ENCODE measurements at places on chromosomes 7 and 10.

GRCh38 chr7:76403780-76404494, 5.6 kb downstream of the SSC4D start:
- DNase-seq = no peak

DNA sequence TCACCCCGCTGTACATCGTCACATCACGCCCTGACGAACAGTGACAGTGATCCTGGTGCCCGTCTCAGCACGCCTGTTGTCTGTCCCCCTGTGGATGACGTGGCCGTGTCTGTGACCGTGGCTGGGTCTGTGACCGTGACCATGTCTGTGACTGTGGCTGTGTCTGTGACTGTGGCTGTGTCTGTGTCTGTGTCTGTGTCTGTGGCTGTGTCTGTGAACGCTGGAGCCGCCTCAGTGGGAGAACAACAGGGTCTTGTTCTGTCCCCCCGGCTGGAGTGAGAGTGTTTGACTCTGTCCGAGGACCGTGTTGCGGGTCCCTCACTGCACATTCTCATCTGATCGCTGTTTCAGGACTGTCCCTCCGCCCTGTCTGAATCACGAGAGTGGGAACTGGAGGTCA, 202.2 kb downstream of the TCERG1L start:
- no peak for DNase-seq

DNA sequence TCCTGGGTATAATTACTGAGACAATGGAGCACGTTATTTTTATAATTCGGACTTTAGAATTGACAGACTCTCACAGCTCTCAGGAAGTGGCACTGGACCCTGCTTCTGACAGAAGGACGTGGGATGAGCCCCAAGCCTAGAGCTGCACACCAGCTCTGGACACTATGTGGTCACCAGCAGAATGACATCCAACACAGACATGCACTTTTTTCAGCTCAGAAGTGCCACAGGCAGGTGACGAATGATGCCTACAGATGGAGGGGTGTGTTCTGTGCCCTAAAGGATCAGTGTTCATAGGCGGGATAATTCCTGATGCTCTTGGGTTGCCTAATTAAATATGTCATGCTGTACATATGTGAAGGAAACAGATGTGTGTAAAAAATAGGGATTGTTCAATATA, 87.9 kb downstream of the VIPR2 start:
- no peak for DNase-seq

DNA sequence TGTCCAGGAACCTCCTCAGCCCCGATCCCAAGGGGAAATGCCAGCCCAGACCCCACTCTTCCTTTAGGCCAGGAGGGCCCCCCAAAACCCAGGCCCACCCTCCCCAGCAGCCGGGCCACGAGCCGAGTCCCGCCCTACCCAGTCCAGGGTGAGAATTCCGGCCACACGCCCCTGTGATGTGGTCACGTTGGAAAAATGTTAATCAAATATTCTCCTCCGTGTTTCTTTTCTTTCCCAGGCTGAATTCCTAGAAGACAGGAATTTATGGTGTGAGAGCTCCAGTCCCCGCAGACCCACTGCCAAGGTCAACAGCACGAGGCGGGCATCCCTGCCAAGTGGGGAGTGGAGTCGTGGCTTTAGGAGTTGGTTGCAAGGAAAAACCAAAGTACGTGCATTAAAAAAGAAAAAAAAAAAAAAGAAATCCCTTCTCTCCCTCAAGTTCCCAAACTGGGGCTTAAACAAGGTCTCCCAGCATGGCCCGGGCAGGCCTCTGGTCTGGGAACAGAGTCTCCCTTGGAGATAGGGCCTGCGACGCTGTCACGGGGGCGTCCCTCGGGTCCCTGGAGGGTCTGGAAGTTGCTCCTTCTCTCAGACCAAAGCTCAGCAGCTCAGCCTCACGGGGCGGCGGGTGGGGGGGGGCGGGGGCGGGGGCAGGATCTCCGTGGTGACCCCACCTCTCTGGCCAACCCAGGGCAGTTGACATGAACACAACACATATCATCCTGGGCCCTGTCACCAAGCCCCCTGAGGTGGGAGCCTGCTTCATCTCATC, 28.1 kb upstream of the ELN start:
- peak; percentile 77 for DNase-seq

DNA sequence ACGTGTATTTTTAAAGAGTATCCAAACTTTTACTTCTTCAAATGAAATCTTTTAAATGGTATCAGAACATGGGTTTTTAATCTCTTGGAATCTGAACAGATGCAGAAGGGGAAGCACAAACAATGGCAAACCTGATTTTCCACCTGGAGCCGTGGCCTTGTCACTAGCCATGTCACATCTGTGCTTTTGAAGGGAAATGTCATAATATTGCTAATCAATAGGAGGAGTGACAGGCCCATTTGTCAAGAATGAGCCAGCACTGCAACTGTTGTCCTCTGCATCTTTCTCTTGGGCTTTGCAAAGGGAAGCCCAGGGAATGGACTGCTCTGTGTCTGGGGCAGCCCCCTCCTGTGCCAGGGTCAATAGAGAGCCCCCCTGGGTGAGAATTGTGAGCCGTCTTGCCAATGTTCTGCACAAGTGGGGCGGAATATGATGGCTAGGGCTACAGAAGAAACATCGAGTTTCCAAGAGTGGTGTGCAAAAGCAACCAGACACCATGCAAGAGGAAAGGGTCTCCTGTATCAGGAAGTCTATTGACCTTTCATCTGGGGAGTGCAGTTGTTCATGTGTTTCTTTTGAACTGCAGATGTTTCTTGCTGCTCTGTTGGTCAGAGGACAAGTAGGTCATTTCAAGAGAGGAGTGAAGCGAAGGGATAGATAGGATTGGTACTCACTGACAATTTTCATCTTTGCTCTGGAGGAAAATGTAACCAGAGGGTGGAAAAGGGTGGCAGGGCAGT, 181.8 kb upstream of the NPVF start:
- no peak for DNase-seq

DNA sequence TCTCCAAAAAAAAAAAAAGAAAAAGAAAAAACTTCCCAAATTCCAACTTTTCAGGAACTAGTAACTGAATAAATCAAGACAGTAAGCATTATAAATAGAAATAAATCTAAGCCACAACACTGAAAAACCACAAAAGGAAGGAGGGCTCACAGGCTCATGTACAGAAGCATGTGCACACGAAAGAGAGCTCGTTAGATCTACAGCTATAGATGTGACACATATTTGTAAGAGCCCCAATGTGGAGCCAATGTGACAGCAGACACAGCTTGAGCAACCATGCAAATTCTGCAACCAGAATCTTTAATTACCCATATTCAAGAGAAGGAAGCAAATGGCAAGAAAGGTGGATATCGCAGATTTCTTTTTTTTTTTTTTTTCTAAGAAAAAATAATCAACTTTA, 94.7 kb downstream of the SORBS1 start:
- DNase-seq = no peak

- DNase-seq = no peak
Observed at GRCh38 chr10:95573964-95574604, 12.9 kb upstream of the SORBS1 start.

- DNase-seq = no peak
Observed at GRCh38 chr7:73858807-73859206, 2.2 kb upstream of the TMEM270 start.

DNA sequence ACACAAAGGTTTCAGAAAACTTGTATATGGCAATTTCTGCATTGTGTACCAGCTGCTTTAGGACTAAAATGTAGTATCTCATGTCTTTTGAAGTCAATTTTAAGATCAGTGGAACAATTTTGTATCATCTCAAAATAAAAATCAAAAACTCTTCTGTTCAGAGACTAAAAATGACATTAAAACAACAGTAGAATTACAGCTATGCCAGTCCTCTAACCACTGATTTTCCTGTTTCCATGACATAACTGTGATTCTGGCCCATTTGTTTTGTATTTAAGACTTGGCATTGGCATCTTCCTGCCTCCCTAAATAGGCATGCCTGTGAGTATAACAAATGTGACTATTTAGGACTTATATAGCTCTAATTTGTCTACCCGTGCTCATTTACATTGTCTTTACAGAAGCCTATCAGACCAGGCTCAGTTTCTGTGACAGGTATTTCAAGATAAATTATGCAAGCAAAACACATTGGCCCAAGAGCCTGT, 29.1 kb upstream of the VPS41 start:
- DNase-seq = no peak

- peak; percentile 75 for DNase-seq
Observed at GRCh38 chr7:28389504-28390395, 22.6 kb upstream of the CREB5 start.

- DNase-seq = peak; percentile 94
Observed at GRCh38 chr7:73976761-73977618, 51.0 kb upstream of the ELN start.

GRCh38 chr10:112490545-112490944, 43.5 kb downstream of the VTI1A start:
- peak; percentile 18 for DNase-seq

GRCh38 chr10:122290833-122291532, 19.9 kb downstream of the BTBD16 start:
- DNase-seq = no peak

- peak; percentile 98 for DNase-seq
Observed at GRCh38 chr10:43965033-43965917, 316.6 kb upstream of the ZNF32 start.

- no peak for DNase-seq
Observed at GRCh38 chr10:113823389-113823788, 30.5 kb downstream of the DCLRE1A start.

DNA sequence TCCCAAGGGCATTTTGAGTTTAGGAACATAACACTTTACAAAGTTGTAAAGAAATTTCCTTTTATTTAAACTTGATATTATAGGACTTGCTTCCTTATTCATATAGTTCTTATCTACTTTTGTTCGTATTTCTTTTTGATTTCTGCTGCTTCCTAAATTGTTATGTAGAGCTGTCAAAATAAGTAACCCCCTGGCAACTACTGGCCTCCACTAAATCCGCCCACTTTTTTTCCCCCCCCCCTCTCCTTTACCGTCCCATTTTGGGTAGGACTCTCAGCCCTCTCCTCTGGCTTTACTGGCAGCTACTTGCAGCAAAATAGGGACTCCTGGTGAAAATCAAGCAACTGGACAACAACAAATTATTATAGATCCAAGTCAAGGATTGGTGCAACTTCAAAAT, 1.1 kb downstream of the SP4 start:
- no peak for DNase-seq

- peak; percentile 86 for DNase-seq
Observed at GRCh38 chr10:56537984-56538383, 176.9 kb upstream of the ZWINT start.

GRCh38 chr7:49089717-49090116, 165.4 kb downstream of the CDC14C start:
- DNase-seq = no peak

DNA sequence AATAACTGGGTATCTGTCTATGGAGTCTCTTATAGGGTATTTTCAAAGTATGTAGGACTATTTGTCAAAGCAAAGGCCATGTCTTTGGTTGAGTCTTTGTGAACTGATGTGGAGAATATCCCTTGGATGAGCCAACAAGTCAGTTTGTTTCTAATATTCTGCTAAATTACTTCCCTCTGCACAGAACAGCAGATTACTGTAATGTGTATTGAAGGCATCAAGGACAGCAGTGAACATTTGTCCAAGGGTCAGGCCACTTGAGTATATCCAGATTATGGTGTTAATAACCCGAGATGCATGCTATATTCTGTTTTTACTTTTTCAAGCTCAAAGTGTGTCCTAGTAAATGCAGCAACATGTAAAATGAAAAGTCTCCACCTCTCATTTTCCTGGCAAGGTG, 144.2 kb upstream of the GLI3 start:
- no peak for DNase-seq

GRCh38 chr10:96686514-96686913, 33.8 kb downstream of the PIK3AP1 start:
- no peak for DNase-seq

- DNase-seq = no peak
Observed at GRCh38 chr10:55628260-55628701, 732.8 kb downstream of the ZWINT start.

DNA sequence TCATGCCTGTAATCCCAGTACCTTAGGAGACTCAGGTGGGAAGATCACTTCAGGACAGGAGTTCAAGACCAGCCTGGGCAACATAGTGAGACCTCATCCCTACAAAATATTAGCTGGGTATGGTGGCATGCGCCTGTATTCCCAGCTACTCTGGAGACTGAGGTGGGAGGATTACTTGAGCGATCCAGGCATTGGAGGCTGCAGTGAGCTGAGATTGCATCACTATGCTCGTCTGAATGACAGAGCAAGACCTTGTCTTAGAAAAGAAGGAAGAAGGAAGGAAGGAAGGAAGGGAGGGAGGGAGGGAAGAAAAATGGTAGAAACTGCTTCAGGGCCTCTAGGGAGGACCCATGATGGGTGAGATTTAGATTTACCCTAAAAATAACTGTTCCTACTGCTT, 112.3 kb downstream of the SPDYE5 start:
- no peak for DNase-seq

- peak; percentile 82 for DNase-seq
Observed at GRCh38 chr10:114541081-114541796, 116.8 kb downstream of the ABLIM1 start.

DNA sequence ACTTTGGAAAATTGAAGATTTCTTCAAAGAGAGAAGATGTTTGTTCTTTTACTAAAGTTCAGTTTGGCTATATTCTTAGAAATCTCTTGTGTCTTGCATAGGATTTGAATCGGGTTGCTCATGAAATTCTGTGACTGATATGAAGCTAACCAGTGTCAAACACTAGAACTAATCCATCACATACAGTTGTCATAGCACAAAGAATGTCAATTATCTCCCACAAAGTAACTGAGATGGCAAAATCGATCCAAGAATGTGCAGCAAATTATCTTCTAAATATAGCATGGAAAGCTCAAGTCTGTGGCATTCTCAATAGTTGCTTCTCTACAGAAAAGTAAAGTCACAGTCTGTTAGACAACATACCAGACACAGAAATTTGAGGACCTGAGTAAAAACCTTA, 768.1 kb upstream of the LRRN3 start:
- DNase-seq = no peak

- no peak for DNase-seq
Observed at GRCh38 chr10:47451998-47452494, 31.9 kb downstream of the ANXA8 start.

DNA sequence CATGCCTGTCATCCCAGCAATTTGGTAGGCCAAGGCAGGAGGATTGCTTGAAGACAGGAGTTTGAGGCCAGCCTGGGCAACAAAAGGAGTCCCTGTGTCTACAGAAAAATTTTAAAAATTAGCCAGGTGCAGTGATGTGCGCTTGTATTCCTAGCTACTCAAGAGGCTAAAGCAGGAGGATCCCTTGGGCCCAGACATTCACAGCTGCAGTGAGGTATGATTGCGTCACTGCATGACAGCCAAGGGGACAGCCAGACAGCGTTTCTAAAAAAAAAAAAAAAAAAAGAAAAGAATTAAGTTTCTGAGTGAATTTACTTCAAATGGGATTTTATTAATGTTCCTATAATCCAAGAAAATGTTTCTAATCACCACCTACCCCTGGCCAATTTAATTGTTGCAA, 87.4 kb upstream of the RNF148 start:
- no peak for DNase-seq

GRCh38 chr10:70093335-70093944, 39.2 kb downstream of the AIFM2 start:
- no peak for DNase-seq

- DNase-seq = no peak
Observed at GRCh38 chr10:34607894-34608293, 207.2 kb downstream of the PARD3 start.

Data from fibroblast of skin of right quadriceps (primary cell).